ENCODE measurements at places on chromosomes 13 and 19. TPM values are rescaled to one million over a fixed set of nuclear protein-coding genes. Genes with fewer than 3 reads are reported as not detected.
A peak's percentile ranks its signal among the peaks of the same experiment; 100 is the strongest.

DNA sequence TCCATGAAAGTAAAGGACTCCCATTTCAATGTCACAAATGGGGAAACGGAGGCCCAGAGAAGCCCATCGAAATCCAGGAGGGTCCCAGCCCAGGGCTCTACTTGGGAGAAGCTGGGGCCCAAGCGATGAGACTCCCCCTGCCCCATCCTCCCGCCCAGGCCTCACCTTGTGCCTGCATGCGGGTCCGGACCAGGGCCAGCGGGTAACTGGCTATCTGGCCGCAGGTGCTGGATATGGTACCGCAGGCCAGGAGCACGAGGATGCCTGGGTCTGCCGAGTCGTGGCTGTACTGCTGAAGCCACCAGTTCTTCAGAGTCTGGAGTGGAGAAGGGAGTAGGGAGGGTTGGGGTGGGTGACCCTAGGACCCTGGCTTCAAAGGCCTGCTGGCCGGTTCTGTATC, 10.4 kb upstream of the SLC25A41 start:
- H3K27me3 ChIP-seq, result no peaks in the 10 kb centered on the region
- H3K36me3 ChIP-seq, result no peaks in the 10 kb centered on the region
- no peak overlapping the region for H3K27ac ChIP-seq
- no peak overlapping the region for H3K4me3 ChIP-seq
- H3K4me1 ChIP-seq, result no peaks in the 10 kb centered on the region

ZNF154 gene
- 0.10 TPM for total RNA-seq

DNA sequence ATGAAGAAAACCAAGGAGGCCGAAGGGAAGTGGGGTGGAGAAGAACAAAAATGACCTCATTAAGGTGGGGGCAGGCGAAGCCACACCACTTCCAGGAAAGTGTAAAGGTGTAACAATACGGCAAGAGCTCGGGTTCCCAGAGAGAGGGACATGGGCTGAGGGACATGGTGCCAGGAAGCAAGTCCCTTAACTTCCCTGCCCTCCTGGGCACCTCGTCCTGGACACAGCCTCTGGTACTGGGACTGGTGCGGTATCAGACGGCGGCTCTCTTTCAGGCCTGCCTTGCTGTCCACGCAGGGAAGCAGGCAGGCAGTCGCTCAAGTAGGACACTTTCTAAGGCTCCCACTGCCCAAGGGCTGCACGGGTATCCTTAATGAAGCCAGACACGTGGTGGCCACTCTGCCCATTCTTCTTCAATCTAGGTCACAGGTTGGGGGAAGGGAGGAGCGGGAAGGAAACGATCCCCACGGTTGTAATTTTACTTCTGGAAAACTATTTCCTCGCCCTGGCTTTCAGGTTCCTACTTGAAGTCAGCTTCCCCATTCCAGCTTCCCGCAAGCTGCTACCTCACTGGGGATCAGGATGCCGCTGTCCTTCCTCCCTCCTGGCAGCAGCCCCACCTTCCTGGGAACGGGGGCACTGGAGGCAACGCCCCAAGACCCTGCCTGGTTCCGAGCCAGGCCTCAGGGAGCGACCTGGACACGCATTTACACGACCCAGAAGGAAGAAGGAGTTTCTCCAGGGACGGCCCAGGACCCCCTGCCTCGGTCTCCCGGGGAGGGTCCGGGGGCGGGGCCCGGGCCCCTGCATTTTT, 1.2 kb downstream of the AP3D1 start:
- H3K27me3 ChIP-seq, result no peaks in the 10 kb centered on the region
- peak overlapping the region; percentile 96 for H3K4me3 ChIP-seq
- peaks cover 46% of the 10 kb centered on the region for H3K4me1 ChIP-seq
- H3K36me3 ChIP-seq, result no peaks in the 10 kb centered on the region
- peak overlapping the region; percentile 84 for H3K27ac ChIP-seq

CGB8 gene
- 0.34 TPM for total RNA-seq

SMIM44 gene
- total RNA-seq, result not detected

GRCh38 chr13:113928685-113929627, 44.9 kb downstream of the C13orf46 start:
- no peak overlapping the region for H3K27ac ChIP-seq
- DNase-seq, result no peak
- H3K27me3 ChIP-seq, result no peaks in the 10 kb centered on the region
- no peaks in the 10 kb centered on the region for H3K4me1 ChIP-seq
- H3K36me3 ChIP-seq, result no peaks in the 10 kb centered on the region
- H3K4me3 ChIP-seq, result no peak overlapping the region

Measured in HCT116 (cell line).